Small intestine (tissue), 16 donors: ENCODE measurements at places on chromosomes 6 and 20.
A peak's percentile ranks its signal among the peaks of the same experiment; 100 is the strongest.

DNA sequence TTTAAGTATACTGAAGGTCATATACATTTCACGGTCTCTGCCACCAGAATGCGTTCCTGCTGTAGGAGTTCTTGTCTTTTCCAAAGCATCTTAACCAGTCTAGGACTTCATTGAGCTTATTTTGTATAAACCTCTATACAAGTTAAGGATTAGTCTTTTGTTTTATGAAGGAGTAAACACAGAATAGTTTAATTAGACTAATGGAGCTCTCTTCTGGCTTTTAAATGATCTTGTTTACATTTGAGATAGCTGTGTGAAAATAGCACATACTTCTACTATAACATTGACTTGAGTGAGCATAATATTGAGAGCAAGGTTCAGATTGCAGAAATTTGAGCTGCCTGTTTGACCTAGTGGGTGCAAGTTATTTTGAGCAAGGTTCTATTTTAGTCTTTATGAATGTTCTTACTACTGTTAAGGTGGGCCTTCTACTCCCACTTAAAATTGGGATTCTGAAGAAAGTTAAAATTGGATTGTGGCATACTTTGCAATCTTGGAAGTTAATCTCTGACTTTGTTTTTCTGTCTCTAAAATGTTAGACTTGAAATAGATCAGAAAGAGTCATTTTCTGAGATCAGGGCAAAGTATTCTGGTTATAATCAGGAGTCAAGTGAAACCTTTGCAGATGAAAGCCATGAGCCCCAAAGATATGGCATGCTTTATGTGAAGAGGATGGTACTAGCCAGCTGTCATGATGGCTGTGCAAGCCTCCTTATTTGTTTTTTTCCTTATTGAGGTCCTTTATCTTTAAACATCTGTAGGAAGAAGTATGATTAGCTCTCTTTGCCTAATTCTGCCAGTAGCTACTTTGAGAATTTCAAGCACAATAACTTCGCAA lies 41.8 kb downstream of the RPRD1B start:
- H3K36me3 ChIP-seq = peaks cover 23% of the 10 kb centered on the region
- DNase-seq = peak; percentile 35
- no peaks in the 10 kb centered on the region for H3K27me3 ChIP-seq
- H3K4me1 ChIP-seq = no peaks in the 10 kb centered on the region
- H3K4me3 ChIP-seq = no peak overlapping the region

DNA sequence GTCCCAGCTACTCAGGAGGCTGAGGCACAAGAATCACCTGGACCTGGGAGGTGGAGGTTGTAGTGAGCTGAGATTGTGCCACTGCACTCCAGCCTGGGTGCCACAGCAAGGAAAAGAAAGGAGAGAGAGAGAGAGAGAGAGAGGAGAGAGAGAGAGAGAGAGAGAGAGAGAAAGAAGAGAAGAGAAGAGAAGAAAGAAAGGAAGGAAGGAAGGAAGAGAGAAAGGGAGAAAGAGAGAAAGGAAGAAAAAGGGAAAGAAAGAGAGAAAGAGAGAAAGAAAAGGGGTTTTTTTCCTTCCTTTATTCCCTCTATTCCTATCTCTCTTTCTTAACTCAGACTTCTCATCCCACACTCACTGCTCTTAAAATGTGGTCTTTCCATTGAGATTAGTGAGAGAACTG lies 238.7 kb upstream of the PRDM1 start:
- no peaks in the 10 kb centered on the region for H3K36me3 ChIP-seq
- DNase-seq = no peak
- H3K4me1 ChIP-seq = no peaks in the 10 kb centered on the region
- H3K27ac ChIP-seq = no peak overlapping the region

DNA sequence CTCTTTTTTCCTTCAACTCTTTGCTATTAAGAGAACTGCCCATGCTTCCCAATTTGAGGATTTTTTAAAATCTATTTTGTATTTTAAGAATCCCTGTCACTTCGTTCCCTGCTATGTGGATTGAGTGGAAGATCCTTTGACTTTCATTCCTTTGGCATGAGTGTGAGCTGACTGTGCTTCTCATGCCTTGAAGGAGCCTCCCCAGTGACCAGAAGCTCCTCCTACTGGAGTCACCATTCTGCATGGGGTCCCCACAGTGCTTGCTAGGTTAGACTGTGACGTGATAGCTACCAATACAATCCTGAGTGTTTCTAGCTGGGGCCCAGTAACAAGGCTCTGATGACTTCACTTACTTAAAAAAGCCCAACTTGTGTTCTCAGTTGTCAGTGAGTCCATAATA lies 104.4 kb upstream of the LAMP5 start:
- no peaks in the 10 kb centered on the region for H3K36me3 ChIP-seq
- no peaks in the 10 kb centered on the region for H3K27me3 ChIP-seq
- no peaks in the 10 kb centered on the region for H3K4me1 ChIP-seq
- no peak for DNase-seq
- no peak overlapping the region for H3K4me3 ChIP-seq

DNA sequence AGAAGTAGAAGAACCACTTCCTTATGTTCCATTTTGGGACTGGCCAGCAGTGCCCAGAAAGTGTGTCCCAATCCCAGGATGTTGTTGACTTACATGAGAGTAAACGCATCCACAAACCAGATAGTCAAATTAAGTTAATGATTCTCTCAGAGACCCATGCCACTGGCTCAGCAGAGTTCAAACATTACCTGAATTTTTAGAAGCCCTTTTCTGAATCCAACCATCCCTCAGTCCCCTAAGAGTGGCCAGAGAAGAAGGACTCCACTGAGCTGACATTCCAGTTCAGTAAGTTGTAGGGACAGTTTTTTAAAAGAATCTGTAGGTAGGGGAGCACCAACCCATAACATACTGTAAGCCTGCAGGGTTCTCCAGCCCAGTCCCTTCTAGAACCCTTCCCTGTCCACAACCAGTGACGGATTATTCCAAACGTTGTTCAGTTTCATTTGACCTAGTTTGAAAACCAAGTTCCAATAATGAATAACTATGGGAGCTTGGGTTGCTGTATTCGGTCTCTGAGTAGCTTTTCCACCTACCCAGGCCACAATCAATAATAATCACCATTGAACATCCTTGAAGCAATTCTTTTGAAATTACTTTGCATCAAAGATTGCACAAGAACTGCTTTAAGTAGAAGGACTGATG lies 153.0 kb downstream of the LPA start:
- no peaks in the 10 kb centered on the region for H3K4me1 ChIP-seq
- DNase-seq = no peak
- no peak overlapping the region for H3K27ac ChIP-seq
- no peaks in the 10 kb centered on the region for H3K27me3 ChIP-seq
- no peak overlapping the region for H3K4me3 ChIP-seq

DNA sequence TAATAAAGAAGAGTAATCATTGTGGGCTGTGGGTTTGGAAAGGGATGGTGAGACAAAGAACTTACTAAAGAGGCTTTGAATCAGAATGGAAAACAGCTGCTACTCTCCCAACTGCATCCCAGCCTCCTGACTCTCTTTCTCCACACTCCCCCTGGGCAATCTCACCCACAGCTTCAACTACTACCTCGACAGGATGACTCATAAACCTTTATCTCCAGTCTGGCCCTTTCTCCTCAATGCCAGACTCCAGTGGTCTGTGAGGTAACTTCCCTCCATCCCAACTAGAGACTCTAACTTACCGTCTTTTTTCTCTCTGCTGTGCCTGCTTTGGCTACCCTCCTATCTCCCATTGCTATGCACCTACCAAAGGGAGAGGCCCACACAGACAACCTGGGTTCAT lies 135.3 kb upstream of the RREB1 start:
- H3K27ac ChIP-seq = no peak overlapping the region
- no peak overlapping the region for H3K4me3 ChIP-seq
- no peaks in the 10 kb centered on the region for H3K27me3 ChIP-seq
- peaks cover 3% of the 10 kb centered on the region for H3K4me1 ChIP-seq
- peak; percentile 43 for DNase-seq

DNA sequence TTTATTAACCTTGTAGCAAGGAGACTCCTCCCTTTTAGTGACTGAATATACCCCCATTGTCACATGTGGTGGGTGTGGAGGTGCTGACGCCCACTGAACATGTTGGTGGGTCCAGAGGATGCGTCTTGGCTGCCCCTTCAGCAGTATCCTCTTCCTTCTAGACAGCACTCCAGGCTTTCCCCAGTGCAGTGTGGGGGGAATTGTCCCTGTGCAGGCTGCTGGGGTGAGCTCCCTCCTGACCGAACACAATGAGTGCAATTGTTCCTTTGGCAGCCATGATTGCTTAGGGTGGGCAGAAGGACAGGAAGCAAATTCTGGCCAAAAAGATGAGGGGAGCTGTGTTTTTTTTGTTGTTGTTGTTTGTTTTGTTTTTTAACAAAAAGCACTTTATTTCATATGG lies 209.3 kb upstream of the PDE10A start:
- H3K4me3 ChIP-seq = no peak overlapping the region
- no peak for DNase-seq
- no peaks in the 10 kb centered on the region for H3K36me3 ChIP-seq
- H3K27me3 ChIP-seq = no peaks in the 10 kb centered on the region
- no peak overlapping the region for H3K27ac ChIP-seq

- H3K27me3 ChIP-seq = no peaks in the 10 kb centered on the region
- no peak overlapping the region for H3K27ac ChIP-seq
- no peak overlapping the region for H3K4me3 ChIP-seq
- H3K36me3 ChIP-seq = no peaks in the 10 kb centered on the region
- no peaks in the 10 kb centered on the region for H3K4me1 ChIP-seq
Measured at GRCh38 chr6:91824331-91824730, 1237.5 kb upstream of the MAP3K7 start.

- no peak overlapping the region for H3K27ac ChIP-seq
- H3K36me3 ChIP-seq = no peaks in the 10 kb centered on the region
- H3K4me3 ChIP-seq = no peak overlapping the region
- H3K4me1 ChIP-seq = no peaks in the 10 kb centered on the region
- no peak for DNase-seq
Measured at GRCh38 chr20:24506696-24507095, 37.3 kb downstream of the SYNDIG1 start.

DNA sequence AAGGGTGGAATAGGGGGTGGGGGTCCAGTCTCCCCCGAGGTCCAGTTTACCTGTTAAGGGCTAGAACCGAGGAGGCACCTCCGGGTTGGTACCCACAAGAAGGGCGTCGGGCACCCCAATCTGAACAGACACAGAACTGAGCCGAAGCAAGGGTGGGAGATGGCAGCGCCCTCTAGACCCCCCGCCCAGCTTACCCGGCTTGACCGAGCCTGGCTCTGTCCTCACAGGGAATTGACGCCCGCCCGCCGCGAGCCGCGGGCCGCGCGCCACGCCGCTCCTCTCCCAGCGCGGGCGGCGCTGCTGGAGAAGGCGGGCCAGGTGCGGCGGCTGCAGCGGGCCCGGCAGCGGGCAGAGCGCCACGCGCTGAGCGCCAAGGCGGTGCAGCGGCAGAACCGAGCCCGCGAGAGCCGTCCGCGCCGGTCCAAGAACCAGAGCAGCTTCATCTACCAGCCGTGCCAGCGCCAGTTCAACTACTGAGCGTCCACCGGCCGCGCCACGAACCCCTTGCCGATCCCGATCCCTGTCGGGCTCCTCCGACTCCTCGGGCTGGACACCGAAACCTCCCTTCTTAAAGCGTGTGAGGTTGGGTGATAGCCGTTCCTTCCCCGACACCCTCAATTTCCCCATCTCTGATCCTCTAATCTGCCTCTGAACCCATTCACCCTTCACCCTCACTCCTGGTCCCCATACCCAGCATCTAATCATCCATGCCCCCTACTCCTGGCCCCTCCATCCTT lies 5.9 kb downstream of the TP53INP2 start:
- no peaks in the 10 kb centered on the region for H3K36me3 ChIP-seq
- H3K4me3 ChIP-seq = peak overlapping the region; percentile 17
- H3K27me3 ChIP-seq = no peaks in the 10 kb centered on the region
- peaks cover 6% of the 10 kb centered on the region for H3K4me1 ChIP-seq
- peak overlapping the region; percentile 68 for H3K27ac ChIP-seq
- no peak for DNase-seq

- H3K27me3 ChIP-seq = no peaks in the 10 kb centered on the region
- no peak overlapping the region for H3K27ac ChIP-seq
- no peaks in the 10 kb centered on the region for H3K36me3 ChIP-seq
- H3K4me1 ChIP-seq = no peaks in the 10 kb centered on the region
- peak; percentile 40 for DNase-seq
- no peak overlapping the region for H3K4me3 ChIP-seq
Measured at GRCh38 chr20:61560361-61560853, 308.3 kb downstream of the CDH4 start.

DNA sequence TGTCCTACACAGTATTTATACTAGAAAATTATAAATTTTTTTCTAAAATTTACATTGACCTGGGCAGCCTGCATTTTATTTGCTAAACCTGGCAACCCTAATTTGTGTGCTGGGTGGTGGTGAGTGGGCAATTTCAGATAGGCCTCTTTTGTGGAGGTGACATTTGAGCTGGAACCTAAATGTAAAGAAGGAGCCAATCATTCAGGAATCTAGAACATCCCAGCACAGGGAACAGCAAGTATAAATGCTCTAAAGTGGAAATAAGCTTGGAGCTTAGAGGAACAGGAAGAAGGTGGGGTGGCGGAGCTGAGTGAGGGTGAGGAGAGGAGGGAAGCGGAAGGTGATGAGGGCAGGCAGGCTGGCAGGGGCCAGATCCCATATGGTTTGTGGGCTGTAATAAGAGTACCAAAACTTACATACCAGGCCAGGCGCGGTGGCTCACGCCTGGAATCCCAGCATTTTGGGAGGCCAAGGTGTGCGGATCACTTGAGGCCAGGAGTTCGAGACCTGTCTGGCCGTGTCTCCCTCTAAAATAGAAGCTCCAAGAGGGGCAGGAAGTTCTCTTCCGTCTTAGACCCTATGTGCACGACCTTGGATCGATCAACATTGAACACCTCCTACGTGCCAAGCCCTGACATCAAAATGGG lies 549 bp upstream of the CSE1L start:
- H3K4me1 ChIP-seq = peaks cover 8% of the 10 kb centered on the region
- no peaks in the 10 kb centered on the region for H3K36me3 ChIP-seq
- peak overlapping the region; percentile 98 for H3K27ac ChIP-seq
- H3K27me3 ChIP-seq = no peaks in the 10 kb centered on the region
- no peak overlapping the region for H3K4me3 ChIP-seq
- DNase-seq = peak; percentile 21
